Large intestine (tissue), 12 donors: ENCODE measurements at places on chromosomes 16 and 17. TPM values are rescaled to one million over a fixed set of nuclear protein-coding genes. Genes with fewer than 3 reads are reported as not detected.

DNA sequence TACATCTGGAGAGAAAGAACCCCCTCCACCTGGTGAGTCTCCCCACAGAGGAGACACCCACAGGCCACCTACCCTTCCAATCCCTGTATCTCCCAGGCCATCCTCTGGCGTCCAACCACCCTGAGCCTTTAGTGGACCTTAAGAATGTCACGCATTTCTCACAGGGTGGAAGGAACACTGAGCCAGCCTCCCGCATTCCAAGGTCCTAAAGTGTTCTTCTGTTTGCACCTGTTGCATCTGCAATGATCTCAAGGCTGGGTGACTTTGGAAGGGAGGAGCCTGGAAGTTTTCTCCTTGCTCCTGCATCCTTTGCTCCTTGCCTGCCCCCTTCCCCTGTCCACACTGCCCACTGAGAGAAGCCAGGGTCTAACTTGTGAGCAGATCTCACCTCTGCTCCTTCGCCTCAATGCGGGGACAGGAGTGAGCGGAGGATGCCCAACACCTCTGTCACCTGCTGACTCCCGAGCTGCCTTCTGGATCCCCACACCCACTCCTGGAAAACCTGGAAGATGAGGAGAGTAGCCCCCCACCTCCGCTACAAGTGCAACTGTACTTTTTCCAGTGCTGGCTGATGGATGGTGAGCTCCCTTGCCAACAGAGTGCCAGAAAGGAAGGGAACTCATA is 3.7 kb downstream of the CHST5 start:
- no peaks in the 10 kb centered on the region for H3K36me3 ChIP-seq
- no peak overlapping the region for H3K27ac ChIP-seq
- no peaks in the 10 kb centered on the region for H3K27me3 ChIP-seq
- H3K4me1 ChIP-seq = peaks cover 22% of the 10 kb centered on the region
- no peak for DNase-seq

GRCh38 chr17:15915961-15916360 is 29.0 kb upstream of the ADORA2B start:
- no peaks in the 10 kb centered on the region for H3K36me3 ChIP-seq
- DNase-seq = no peak
- peaks cover 20% of the 10 kb centered on the region for H3K27me3 ChIP-seq

DNA sequence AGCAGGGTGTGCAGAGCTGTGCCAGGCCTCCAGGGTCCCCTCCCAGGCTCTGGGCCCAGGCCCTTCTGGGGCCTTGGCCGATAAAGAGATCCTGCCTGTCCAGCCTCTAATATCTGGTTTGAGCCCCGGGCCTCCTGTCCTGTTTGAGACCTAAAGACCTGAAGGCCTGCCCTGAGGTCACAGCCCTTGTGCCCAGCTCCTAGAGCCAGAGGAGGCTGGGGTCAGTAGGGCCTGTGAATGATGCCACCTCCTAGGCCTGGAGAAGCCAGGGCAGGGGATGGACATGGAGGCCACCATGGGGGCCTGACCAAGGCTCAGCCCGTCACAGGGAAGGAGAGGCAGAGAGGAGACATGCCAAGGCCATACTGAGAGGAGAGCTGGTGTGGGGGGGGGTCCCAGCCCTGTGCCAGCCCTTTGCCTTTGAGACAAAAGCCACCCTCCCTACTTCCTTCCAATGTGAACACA is 7.4 kb downstream of the KCNH6 start:
- no peak overlapping the region for H3K27ac ChIP-seq
- H3K27me3 ChIP-seq = peaks cover 4% of the 10 kb centered on the region
- DNase-seq = no peak
- no peaks in the 10 kb centered on the region for H3K36me3 ChIP-seq
- no peak overlapping the region for H3K4me3 ChIP-seq
- peaks cover 10% of the 10 kb centered on the region for H3K4me1 ChIP-seq

GUCY2D gene
- 1.3 TPM for polyA plus RNA-seq

GRCh38 chr16:339680-340079 is 12.8 kb downstream of the AXIN1 start:
- H3K4me3 ChIP-seq = no peak overlapping the region
- peaks cover 35% of the 10 kb centered on the region for H3K4me1 ChIP-seq
- no peaks in the 10 kb centered on the region for H3K27me3 ChIP-seq
- H3K27ac ChIP-seq = peak overlapping the region; percentile 85

DNA sequence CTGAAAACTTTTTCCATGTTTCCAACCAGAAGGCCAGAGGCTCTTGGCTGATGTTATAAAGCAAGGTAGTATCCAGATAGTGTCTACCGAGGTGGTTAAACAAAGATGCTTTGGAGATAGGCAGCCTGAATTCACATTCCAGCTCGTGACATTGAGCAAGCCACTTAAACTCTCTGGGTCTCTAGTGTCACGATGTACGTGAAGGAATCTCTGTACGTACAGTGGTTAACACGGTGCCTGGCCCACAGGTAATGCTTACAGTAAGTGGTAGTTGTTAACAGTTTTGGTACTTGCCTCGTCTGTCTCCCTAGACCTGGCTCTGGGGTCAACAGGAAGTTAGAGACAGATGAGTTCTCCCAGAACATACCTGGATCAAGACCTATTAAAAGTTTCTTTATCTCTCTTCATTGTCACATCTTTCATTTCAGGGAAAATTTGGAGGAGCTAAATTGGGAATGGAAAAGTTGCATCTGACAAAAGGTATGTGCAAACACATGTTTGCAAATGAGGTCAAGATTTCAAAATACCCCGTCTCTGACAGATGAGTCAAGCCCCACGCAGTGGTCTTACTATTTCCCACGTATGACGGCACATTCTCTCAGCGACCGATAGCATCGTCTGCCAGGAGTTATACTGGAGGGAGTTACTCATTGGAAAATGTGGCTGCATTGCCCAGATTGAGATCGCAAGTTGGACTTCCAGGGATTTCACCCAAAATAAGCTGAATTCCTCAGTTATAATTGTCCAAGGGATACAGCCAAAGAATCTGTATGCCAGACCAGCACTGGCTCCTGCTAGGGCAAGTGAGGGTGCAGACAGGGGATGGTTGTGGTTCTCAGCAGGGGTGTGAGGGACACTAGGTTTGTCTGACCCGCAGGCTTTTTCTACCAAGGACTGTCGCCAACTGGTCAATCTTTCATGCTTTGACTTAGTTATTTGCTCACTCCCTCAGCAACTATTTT is 18.9 kb upstream of the MYH10 start:
- H3K4me3 ChIP-seq = no peak overlapping the region
- DNase-seq = no peak
- H3K4me1 ChIP-seq = no peaks in the 10 kb centered on the region
- no peaks in the 10 kb centered on the region for H3K27me3 ChIP-seq
- no peaks in the 10 kb centered on the region for H3K36me3 ChIP-seq

TEX14 gene
- polyA plus RNA-seq = 0.33 TPM

GRCh38 chr17:76479515-76480060 is 12.2 kb downstream of the AANAT start:
- no peaks in the 10 kb centered on the region for H3K4me1 ChIP-seq
- H3K36me3 ChIP-seq = peaks cover 18% of the 10 kb centered on the region
- no peak overlapping the region for H3K27ac ChIP-seq
- no peak for DNase-seq
- no peak overlapping the region for H3K4me3 ChIP-seq

GRCh38 chr17:72617557-72617956 is 474.9 kb downstream of the SLC39A11 start:
- H3K4me1 ChIP-seq = peaks cover 54% of the 10 kb centered on the region
- H3K36me3 ChIP-seq = no peaks in the 10 kb centered on the region
- H3K27ac ChIP-seq = peak overlapping the region; percentile 92
- H3K27me3 ChIP-seq = no peaks in the 10 kb centered on the region
- no peak overlapping the region for H3K4me3 ChIP-seq

PITPNC1 gene
- polyA plus RNA-seq = 6.7 TPM

GRCh38 chr16:2955779-2956578 is 8.1 kb upstream of the KREMEN2 start:
- H3K4me1 ChIP-seq = peaks cover 13% of the 10 kb centered on the region

GRCh38 chr17:68592682-68593641 is 8.2 kb downstream of the FAM20A start:
- no peaks in the 10 kb centered on the region for H3K36me3 ChIP-seq
- no peak overlapping the region for H3K27ac ChIP-seq
- H3K27me3 ChIP-seq = peaks cover 2% of the 10 kb centered on the region
- peaks cover 7% of the 10 kb centered on the region for H3K4me1 ChIP-seq

DYNLRB2 gene
- polyA plus RNA-seq = 0.52 TPM

GRCh38 chr16:17470908-17471718 is at the start of gene XYLT1:
Gene XYLT1, minus strand, starts transcription at chr16:17470960. Its CDS starts 164 bp downstream, at chr16:17470796.
- H3K4me1 ChIP-seq = peaks cover 27% of the 10 kb centered on the region
- no peaks in the 10 kb centered on the region for H3K27me3 ChIP-seq
- H3K36me3 ChIP-seq = no peaks in the 10 kb centered on the region
- H3K4me3 ChIP-seq = peak within 1 kb of the TSS; percentile 79

DNA sequence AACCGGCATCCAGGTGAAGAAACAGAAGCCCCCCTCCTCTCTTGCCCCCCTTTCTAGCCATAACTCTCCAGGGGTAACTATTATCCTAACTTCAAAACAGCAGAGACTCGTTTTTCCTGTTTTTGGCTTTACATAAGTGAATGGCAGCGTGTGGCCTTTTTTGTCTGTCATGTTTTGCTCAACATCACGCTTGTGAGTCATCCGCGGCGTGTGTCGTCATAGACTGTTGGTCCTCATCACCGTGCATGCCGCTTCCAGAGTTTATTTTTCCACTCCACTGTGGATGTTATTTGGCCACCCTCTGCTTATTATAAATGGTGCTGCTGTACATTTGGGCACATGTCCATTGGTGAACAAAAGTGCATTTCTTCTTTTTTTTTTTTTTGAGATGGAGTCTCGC is 52.6 kb downstream of the ERN1 start:
- no peaks in the 10 kb centered on the region for H3K27me3 ChIP-seq
- H3K4me1 ChIP-seq = peaks cover 53% of the 10 kb centered on the region
- DNase-seq = no peak
- H3K27ac ChIP-seq = no peak overlapping the region
- peaks cover 9% of the 10 kb centered on the region for H3K36me3 ChIP-seq

FZD2 gene
- 4.4 TPM for polyA plus RNA-seq

- H3K27me3 ChIP-seq = peaks cover 9% of the 10 kb centered on the region
- no peak for DNase-seq
- no peaks in the 10 kb centered on the region for H3K4me1 ChIP-seq
These were observed 188.0 kb upstream of the FOXF1 start for GRCh38 chr16:86322283-86322682.

ST6GALNAC1 gene
- polyA plus RNA-seq = 141 TPM

- no peak overlapping the region for H3K27ac ChIP-seq
- H3K27me3 ChIP-seq = no peaks in the 10 kb centered on the region
- H3K36me3 ChIP-seq = peaks cover 16% of the 10 kb centered on the region
- peak; percentile 20 for DNase-seq
- no peak overlapping the region for H3K4me3 ChIP-seq
These were observed 43.5 kb downstream of the MAP1LC3B start for GRCh38 chr16:87435372-87436224.

DNA sequence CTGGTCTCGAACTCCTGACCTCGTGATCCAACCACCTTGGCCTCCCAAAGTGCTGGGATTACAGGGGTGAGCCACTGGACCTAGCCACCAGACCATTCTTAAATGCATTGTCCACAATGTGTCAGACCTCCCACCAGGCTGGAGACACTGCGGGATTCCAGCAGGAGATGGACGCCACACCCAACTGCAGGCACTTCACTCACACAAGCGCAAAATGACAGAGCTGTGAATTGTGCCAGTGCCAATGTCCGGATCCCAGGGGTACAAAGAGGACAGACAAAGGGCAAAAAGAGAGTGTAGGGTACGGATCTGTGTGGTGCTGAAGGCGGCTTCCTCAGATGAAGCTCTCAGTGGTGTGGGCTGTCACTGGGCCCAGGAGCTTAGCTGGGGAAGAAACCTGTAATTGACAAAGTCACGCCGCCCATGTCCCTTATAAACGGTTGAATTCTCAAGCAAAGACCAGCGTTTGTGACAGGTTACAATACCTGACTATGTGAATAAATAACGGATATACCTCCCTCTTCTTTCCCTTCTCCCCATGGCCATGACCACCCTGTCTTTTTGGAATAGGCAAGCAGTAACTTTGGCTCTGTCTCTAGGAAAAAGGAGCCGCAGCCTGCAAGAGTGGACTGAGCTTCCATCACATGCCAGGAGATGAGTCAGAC is 40.0 kb downstream of the HS3ST3A1 start:
- H3K4me1 ChIP-seq = no peaks in the 10 kb centered on the region
- H3K27ac ChIP-seq = no peak overlapping the region
- H3K4me3 ChIP-seq = no peak overlapping the region
- H3K36me3 ChIP-seq = no peaks in the 10 kb centered on the region
